ENCODE measurements at places on chromosomes 3 and 15. TPM values are rescaled to one million over a fixed set of nuclear protein-coding genes. Genes with fewer than 3 reads are reported as not detected.

- no peak overlapping the region for H3K4me3 ChIP-seq
- H3K4me1 ChIP-seq, result no peaks in the 10 kb centered on the region
- H3K27me3 ChIP-seq, result peaks cover 1% of the 10 kb centered on the region
- DNase-seq, result no peak
- no peaks in the 10 kb centered on the region for H3K36me3 ChIP-seq
These were observed 123.0 kb downstream of the PEAK1 start for GRCh38 chr15:77296773-77297337.

DNA sequence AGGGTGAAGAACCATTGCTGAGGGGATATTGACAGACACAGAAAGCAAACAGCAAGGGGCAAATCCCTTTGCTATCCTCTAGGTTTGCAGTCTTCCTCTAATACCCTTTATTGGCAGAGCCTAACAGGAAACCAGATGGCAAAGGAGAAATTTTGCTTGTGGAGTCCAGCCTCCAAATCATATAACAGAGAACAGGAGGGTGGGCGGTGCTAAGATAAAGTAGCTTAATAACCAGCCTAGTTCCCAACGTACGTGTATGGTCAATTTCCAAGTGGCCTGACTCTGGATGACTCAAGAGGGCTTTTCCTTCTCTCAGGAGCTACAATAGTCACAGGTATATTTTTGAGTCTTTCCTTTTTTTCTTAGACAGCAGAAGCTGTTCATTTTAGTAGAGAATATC lies 404.5 kb downstream of the PDCD6IP start:
- no peak for DNase-seq
- H3K27ac ChIP-seq, result no peak overlapping the region
- H3K4me1 ChIP-seq, result no peaks in the 10 kb centered on the region
- H3K27me3 ChIP-seq, result no peaks in the 10 kb centered on the region
- H3K4me3 ChIP-seq, result no peak overlapping the region
- H3K36me3 ChIP-seq, result no peaks in the 10 kb centered on the region

GRCh38 chr15:70715840-70716485 lies 47.4 kb downstream of the UACA start:
- no peak for DNase-seq
- H3K4me1 ChIP-seq, result no peaks in the 10 kb centered on the region
- no peak overlapping the region for H3K4me3 ChIP-seq
- H3K27me3 ChIP-seq, result peaks cover 45% of the 10 kb centered on the region
- H3K27ac ChIP-seq, result no peak overlapping the region
- no peaks in the 10 kb centered on the region for H3K36me3 ChIP-seq

DNA sequence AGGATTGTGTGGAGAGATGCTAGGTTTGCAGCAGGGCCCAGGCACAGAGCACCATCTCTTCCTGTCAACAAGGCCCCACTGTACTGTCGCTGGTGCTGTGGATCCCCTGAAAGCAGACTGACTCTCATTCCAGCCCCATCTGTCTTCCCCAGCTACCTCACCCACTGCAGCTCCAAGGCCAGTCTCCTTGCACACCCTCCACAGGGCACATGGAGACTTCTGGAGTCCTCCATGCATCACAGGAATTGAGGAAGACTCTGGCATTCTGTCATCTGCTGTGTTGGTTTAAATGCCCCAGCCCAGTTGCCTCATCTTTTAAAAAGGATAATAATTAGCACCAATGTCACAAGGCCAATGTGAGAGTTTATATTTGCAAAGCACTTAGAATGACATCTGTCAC lies 301.2 kb downstream of the RPLP1 start:
- H3K27me3 ChIP-seq, result no peaks in the 10 kb centered on the region
- peaks cover 58% of the 10 kb centered on the region for H3K4me1 ChIP-seq
- DNase-seq, result no peak
- no peak overlapping the region for H3K27ac ChIP-seq
- peaks cover 38% of the 10 kb centered on the region for H3K36me3 ChIP-seq
- H3K4me3 ChIP-seq, result no peak overlapping the region

- H3K27me3 ChIP-seq, result no peaks in the 10 kb centered on the region
- H3K4me3 ChIP-seq, result no peak overlapping the region
- no peak for DNase-seq
- no peaks in the 10 kb centered on the region for H3K36me3 ChIP-seq
These were observed 238.0 kb downstream of the SHOX2 start for GRCh38 chr3:157868196-157868595.

The ARHGEF26 gene
- 0.12 TPM for total RNA-seq

The ZSCAN2 gene
- total RNA-seq, result 6.8 TPM

The BFSP2 gene
- total RNA-seq, result not detected
